ENCODE measurements at places on chromosomes 5 and 9. TPM values are rescaled to one million over a fixed set of nuclear protein-coding genes. Genes with fewer than 3 reads are reported as not detected.

DNA sequence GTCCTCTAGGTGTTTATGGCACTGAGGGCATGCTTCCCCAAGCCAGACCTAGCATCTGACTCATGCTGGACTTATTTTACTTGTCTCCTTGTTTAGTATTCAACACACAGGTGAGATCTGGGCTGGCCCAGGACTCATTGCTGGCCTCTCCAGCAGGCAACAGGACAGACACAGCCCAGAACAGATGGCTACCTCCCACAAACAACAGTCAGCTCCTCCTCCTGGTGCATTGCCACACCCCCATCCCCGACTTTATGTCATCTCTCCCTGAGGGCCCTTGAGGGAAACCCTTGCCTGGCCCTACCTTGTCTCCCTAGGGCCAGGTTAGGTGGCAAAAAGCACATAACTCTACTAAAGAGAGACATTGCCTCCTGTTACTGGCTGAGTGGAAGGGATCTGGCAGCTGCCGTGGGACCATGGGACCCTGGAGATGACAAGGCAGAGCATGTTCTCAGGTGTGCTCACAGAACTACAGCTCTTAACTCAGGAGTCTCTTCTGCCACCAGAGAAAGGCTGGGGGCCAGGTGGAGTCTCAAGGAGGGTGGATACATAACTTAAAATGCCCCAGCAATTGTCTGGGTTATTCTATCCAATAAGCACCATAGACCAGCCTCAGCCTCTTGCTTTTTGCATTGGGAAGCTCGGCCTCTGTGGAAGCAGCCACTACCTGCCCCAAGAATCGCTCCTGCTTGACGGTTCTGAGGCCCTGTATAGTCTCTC lies 2.3 kb downstream of the ACSL6 start:
- DNase-seq: no peak

- DNase-seq: no peak
These were observed 29.3 kb upstream of the NADK2 start for GRCh38 chr5:36270876-36271575.

- no peak for DNase-seq
These were observed 24.0 kb upstream of the SYNPO start for GRCh38 chr5:150616506-150616905.

DNA sequence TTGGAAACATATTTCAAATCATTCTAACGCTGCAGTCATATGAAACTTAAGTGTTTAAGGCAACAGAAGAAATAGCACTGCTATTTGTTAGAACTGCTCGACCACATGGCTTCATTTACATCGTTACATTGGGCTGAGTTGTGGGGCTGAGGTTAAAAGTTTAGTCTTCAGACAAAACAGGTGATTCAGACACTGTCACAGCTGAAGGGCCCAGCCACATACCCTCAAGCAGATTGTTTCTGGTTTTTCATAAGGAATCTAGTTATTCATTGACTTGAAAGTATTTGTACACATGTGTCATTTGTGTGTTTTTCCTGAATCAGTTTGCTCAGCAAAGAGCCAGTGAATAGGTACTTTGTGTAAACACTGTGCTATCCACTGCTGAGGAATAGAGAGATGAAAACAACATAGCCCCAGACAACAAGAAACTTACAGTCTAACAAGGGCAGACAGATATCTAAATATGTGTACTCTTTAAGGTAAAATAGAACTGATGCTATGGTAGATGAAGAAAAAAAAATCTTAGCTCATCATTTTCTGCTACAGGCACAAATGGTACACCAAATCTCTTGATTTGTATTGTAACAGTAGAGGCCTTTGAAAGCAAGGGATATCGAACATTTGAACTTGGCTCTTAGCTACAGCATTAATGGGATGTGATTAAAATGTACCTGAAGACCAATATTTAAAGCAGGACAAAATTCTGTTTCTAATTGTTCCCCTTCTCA lies 357.6 kb upstream of the RPS23 start:
- DNase-seq: no peak

GRCh38 chr5:95331358-95331757 lies 46.5 kb upstream of the MCTP1 start:
- no peak for DNase-seq

- no peak for DNase-seq
These were observed 146.7 kb downstream of the GPBP1 start for GRCh38 chr5:57320582-57320981.

IRF1 gene
- 17.6 TPM for polyA plus RNA-seq

CAVIN4 gene
- polyA plus RNA-seq: 2.4 TPM

FRRS1L gene
- 12.7 TPM for polyA plus RNA-seq

CAMK4 gene
- 6.8 TPM for polyA plus RNA-seq

ABLIM3 gene
- 2.8 TPM for polyA plus RNA-seq

Measured in left renal pelvis (tissue), 4 donors.